ENCODE measurements at places on chromosomes 4 and X.
A peak's percentile ranks its signal among the peaks of the same experiment; 100 is the strongest.

DNA sequence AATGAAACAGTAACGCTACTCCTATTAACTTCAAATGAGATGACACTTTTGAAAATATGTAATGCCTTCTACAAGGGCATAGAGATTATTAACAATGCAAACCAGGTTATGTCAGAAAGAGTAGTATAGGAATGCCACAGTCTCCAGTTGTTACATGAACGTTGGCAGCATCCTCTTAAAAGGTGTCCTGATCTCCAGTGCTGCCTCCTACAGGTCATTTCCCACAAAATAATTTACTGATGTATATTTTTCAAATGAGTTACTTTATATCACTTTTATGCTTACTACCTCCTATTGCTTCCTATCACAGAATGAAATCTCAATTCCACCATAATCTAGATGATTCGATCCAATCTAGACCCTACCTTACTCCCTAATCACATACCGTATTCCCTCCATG is 195.2 kb upstream of the EPHA5 start:
- no peak for DNase-seq

- DNase-seq, result no peak
Observed at GRCh38 chrX:5458300-5458842, 770.3 kb downstream of the NLGN4X start.

DNA sequence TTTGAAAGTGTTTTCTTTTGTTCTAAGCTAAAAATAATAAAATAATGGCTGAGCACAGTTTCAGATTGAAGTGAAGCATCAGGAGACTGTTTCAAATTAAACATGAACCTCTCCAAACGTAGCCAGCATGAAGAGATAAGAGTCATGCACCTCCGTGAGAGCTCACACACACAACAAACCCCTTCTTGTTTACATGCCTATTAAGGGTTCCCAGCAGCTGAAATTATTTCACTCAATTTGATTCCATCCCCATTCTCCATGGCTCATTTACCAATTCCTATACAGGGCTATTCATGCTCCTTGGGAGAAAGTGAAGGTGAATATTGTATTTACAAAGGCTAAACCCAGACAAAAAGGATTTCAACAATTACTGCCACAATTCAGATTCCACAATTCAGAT is 954.1 kb upstream of the INTU start:
- no peak for DNase-seq

GRCh38 chr4:149902242-149902641 is 86.6 kb upstream of the IQCM start:
- DNase-seq, result no peak

GRCh38 chrX:44225667-44226066 is 117.8 kb downstream of the EFHC2 start:
- no peak for DNase-seq

- no peak for DNase-seq
Observed at GRCh38 chrX:139483699-139484098, 46.8 kb upstream of the F9 start.

- DNase-seq, result no peak
Observed at GRCh38 chr4:99853999-99854398, 37.4 kb downstream of the DAPP1 start.

- no peak for DNase-seq
Observed at GRCh38 chr4:86818211-86818610, 31.0 kb downstream of the SLC10A6 start.

DNA sequence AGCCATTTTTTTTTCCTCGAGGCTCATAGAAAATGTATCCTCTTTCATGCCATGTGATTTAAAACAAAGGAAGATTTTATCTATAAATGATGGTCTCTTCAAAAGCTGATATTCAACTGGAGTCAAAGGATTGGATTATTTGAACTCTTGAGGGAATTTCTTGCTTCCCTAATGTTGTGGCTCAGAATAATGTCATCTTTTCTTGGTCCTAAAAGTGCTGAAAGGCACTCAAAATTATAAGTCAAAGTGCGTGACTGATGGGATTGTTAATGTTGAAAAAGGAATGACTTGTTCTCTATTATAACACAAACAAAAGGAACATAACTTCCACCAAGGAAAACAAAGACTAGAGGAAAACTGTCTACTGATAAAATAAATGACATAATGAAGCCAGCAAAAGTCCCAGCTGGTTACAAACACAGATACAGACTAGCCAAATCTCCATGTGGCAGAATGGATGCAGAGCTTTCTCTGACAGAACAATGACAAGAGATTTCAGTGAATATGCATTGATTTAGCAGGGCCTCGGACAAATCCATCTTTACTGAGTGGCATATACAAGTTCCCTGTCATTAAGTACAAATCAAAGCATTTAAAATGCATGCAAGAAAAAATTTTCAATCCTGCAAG is 552.6 kb downstream of the GBA3 start:
- DNase-seq, result no peak

GRCh38 chr4:101178731-101179130 is 168.6 kb downstream of the PPP3CA start:
- DNase-seq, result no peak

DNA sequence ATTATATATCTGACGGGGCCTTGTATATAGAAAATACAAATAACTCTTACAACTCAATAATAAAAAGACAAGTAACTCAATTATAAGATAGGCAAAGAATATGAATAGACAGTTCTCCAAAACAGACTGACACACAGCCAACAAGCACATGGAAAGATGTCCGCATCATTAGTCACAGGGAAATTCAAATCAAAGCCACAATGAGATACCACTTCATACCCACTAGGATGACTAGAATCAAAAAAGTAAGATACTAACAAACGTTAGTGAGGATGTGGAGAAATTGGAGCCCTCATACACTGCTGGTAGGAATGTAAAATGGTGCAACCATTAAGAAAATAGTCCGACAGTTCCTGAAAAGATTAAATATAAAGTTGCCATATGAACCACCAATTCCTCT is 115.7 kb downstream of the RCHY1 start:
- no peak for DNase-seq

DNA sequence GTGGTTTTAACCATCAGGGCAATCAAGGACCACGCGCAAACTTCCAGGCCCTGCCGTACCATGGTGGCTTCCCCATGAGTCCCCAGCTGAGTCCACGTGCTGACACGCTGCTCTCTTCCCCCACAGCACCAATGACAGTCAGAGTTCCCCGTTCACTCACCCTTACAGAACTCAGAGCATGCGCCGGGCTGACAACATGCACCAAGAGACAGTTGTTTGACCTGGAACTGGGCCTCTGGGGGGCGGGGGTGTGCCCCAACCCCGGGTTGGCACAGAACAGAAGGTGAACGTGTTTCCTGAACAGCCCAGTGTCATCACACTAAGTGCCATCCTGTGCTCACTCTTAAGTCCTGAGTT is 29.4 kb downstream of the IRF2 start:
- no peak for DNase-seq

DNA sequence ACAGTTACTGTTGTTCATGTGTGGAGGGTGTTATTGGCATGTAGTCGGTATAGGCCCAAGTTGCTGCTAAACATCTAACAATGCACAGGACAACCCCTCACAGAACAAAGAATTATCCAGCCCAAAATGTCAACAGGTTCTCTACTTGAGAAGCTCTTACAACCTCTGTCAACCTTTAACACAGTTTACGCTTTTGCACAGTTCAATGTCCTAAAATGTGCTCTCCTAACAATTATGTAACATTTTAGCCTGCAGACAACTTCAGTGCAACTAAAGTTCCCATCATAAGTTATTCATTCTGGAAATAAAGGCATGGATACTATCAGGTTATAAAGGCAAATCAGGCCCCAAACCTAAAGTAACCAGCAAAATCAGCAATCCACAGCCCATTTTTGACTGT is 66.2 kb downstream of the ASB9 start:
- DNase-seq, result no peak

DNA sequence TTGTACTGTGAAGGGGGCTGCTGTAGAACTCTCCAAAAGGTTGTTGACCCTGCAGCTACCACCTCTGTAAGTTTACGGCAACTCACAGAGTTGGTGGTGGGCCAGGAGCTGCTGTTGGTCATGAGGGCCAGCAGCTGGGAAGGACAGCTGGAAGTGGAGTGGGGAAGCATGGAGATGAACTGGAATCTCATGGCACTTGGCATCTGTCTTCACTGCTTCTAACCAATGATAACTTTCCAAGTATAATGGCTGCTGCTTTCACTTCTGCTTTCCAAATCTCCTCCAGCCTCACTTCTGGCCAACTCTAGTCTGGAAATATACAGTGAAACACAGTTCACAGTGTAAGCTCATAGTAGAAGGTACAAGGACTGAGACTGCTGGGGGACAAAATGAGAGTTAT is 126.5 kb upstream of the INTU start:
- no peak for DNase-seq

- peak; percentile 56 for DNase-seq
Observed at GRCh38 chr4:24471486-24472160, 112.7 kb downstream of the DHX15 start.

DNA sequence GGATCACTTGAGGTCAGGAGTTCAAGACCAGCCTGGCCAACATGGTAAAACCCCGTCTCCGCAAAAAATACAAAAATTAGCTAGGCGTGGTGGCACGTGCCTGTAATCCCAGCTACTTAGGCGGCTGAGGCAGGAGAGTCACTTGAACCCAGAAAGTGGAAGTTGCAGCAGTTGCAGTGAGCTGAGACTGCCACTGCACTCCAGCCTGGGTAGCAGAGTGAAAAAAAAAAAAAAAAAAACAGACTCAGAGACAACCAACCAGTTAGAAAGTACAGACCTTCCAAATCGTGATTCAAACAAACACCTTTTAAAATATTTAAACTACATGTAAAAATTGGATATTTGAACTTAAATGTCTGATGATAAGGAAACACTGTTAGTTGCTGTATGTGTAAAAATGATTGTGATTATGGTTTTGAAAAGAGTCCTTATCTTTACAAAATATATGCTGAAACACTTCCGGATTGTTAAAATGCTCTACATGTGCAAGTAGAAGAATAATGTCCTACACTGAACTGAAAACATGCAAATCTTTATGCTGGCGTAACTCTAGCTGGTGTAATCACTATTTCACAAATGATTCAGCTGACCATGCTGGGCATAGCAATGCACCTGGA is 37.8 kb downstream of the SH3KBP1 start:
- DNase-seq, result no peak

DNA sequence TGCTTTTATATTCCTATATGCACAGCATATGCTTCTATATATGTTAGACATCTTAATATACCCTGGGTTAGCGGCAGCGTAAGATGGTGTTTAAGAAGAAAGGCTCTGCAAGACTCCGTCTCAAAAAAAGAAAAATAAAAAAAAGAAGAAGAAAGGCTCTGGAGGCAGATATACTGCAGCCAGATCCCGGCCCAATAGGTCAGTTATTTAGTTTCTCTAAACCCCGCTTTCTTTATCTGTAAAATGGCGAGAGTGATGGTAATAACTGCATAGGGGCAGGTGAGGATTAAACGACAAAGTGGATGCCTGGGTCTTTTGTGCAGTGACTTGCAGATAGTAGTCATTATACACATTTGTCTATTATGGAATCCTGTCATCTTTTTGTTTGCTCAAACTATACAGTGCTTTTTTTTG is 115.2 kb downstream of the NAA11 start:
- DNase-seq, result no peak

- DNase-seq, result no peak
Observed at GRCh38 chrX:40243755-40244515, 146.2 kb upstream of the BCOR start.

DNA sequence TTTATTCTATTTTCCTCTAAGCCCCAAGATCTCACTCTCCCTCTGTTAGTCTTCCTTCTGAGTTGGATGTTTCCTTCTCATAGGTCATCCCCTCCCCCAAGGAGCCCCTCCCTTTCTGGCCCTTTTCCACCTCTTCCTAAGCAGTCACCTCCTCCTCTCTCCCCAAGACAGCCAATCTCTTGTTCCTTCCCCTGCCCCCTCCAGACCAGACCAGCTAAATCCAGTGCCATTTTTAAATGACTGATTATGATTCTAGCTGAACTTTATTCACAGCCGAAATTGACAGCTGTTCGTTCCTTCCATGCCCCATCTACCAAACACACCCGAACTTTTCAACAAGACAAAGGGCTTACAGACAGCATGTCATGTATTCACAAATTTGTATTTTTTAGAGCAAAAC is 1.9 kb downstream of the SPIN2A start:
- DNase-seq, result no peak

- no peak for DNase-seq
Observed at GRCh38 chr4:531076-531475, 32.1 kb downstream of the PIGG start.

- no peak for DNase-seq
Observed at GRCh38 chr4:84944947-84945346, 21.5 kb downstream of the WDFY3 start.
